Muscle of back (tissue), 13 donors: ENCODE measurements at places on chromosomes 12 and 14.
A peak's percentile ranks its signal among the peaks of the same experiment; 100 is the strongest.

- no peak for DNase-seq
Observed at GRCh38 chr14:90424075-90424474, 27.2 kb downstream of the CALM1 start.

GRCh38 chr12:64476844-64477243 is 24.9 kb downstream of the TBK1 start:
- DNase-seq: no peak

- DNase-seq: no peak
Observed at GRCh38 chr12:85489194-85489593, 209.2 kb downstream of the ALX1 start.

DNA sequence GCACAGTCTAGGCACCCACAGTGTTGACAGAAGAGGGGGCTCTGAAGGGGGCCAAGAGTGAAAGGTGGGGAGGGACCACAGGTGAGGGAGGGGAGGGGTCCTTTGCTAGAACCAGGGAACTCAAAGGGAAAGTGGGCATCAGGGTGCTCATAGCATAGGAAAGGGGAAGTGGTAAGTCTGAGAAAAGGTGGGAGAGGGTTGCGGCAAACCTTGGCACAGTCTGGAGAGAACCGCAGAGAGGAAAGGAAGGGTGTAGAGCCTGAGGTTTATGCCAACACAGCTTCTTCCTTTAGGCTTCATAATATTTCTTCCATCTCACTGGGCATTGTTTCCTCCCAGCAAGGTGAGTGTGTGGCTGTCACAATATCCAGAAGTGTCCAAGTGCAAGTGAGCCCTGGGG is 11.5 kb upstream of the PLEK2 start:
- DNase-seq: no peak

- DNase-seq: no peak
Observed at GRCh38 chr14:59217011-59217410, 28.5 kb downstream of the DAAM1 start.

DNA sequence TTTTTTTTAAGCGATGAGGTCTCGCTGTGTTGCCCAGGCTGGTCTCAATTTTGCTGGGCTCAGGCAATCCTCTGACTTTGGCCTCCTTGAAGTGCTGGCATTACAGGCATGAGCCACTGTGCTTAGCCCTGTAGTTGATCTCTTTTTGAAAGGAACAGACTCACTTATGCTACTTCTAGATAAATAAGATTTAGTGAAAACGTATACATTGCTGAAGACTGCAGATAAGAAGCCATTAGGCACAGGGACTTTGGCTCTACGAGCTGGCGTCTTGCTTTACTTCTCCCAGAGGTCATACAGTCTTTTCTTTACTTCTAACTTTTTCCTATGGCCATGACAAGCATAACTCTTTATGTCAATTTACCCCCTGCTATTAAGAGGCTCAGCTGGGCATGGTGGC is 9.4 kb downstream of the PTGR2 start:
- no peak for DNase-seq

DNA sequence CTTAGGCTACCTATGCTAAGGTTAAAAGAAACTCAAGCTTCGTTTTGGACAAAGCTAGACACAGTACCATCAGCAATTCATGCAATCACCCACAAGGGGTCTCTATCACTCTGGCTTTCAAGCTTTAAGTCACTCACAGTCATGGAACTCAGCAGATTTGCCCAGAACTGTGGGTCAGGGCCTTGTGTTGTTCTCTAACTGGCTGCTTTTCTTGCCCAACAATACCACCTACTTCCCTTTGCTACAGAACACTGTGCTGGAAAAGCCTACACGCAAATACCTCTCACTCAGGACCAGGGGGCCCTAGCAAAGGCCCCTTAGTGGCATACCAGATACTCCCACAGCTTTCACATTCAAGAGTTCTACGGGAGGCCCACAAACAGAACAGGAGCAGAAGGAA is 9.1 kb downstream of the NEMP1 start:
- peak; percentile 78 for DNase-seq

- DNase-seq: no peak
Observed at GRCh38 chr14:87838931-87839330, 154.1 kb downstream of the GALC start.

DNA sequence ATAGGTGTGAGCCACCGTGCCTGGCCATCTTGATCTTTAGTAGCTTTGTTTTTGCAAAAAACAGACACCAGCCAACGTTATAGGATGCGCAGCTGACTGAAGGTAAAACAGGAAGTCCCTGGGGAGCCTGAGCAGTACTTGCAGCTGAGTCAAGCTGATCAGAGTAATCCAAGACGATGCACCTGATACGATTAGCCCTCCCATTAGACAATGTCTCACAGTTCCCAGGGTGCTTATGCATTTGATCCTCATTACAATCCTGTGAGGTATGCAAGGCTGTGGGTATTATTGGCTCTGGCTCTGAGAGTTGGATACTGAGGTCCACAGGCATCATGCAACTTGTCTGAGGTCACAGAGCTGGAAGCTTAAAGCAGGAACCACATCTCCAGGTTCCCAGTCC is 8.1 kb downstream of the KRT18 start:
- no peak for DNase-seq

GRCh38 chr12:98256830-98257229 is 258.6 kb upstream of the TMPO start:
- no peak for DNase-seq

GRCh38 chr12:95820096-95820703 is 29.6 kb upstream of the NTN4 start:
- no peak for DNase-seq

DNA sequence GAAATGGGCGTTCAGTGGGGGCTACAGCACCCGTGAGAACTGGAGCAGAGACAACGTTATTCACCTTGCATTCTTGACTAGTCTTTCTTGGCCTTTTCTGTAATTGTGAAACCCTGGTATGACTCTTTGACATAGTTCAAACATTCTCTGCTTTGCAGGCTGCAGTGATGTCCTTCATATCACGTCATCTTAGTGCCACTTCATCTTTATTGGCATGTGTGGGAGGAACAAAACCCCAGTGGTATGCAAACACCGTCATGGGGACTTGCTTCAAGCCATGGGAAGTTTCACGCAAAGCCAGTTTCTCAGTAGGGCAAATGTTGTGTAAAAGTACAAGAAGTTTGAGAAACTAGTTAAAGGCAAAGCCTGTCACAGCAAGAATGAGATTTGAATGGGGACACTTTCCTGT is 20.2 kb upstream of the DUSP16 start:
- DNase-seq: no peak

GRCh38 chr12:32739279-32739678 is 16.4 kb downstream of the YARS2 start:
- DNase-seq: no peak

DNA sequence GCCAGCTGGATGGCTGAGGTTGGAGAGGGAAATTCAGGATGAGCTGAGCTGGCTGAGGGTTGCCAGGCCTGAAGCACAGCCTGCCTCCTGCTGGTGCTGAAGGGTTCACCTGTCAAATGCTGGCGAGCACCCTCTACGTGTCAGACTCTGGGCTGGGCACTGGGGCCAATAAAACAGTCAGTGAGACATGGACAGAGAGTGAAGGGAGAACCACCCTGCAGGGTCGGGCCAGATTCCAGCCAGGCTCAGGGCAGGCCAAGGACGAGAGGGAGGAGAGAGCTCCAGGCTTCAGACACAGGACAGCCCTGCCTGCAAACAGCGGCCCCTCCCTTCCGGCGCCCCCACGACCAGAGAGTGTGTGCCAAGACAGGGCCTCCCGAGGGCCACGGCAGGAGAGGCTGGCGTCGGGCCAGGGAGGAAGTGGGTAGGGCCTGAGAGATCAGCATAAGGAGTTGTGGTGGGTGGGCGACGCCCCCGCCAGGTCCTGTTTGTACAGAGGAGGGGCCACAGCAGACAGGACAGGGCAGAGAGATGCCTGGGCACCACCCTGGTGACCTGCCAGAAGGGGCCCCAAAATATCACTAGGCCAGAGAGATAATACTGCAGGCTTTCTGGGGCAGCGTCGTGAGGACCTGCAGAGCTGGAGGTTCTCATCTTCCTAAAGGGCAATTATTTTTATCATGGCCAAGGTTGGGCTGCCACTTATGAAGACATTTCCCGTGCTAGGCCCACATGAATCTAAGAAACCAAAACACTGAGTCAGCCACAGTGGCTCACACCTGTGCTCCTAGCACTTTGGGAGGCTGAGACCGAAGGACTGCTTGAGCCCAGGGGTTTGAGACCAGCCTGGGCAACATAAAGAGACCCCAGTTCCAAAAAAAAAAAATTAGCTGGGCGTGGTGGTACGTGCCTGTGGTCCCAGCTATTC is 73.1 kb upstream of the GPR68 start:
- DNase-seq: no peak

- DNase-seq: no peak
Observed at GRCh38 chr14:77808250-77808649, 8.3 kb downstream of the ADCK1 start.

DNA sequence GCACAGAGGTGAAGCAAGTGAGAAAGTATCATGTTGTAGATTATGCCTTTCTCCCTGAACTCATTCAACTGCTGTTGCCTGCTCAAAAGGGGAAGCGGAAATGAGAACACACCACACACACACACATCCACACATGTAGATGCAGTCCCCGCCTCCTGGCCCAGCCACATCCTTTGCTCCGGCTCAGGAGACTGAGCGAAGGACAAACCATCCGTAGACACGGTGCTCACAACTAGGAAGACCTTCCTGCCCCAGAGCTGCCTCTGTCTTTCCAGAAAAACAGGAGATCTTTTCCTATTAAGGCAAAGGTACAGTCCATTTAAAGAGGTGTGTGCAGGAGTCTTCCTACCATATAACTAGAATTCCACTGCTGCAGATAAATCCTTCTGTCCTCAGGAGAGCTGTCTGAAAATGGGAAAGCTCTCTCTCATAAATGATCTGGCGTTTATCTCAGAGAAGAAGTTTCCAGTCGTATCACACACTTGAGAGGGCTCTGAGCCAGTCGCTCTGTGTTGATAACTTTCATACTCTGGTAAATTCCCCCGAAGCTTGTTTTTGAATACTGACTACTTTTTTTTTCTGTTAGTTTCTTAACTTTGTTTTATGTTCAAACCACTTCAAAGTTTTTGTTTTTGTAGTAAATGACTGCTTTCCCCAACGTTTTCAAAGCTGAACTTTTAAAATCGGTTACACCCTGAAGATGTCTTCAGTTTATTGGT is at the start of gene TESPA1:
Gene TESPA1 (minus strand): TSS at position 105 of the 719 bp plus-strand sequence. CDS start 10,200 bp downstream, outside the sequence.
- peak; percentile 76 for DNase-seq

- peak; percentile 90 for DNase-seq
Observed at GRCh38 chr12:57089271-57090245, 644 bp downstream of the NAB2 start.

DNA sequence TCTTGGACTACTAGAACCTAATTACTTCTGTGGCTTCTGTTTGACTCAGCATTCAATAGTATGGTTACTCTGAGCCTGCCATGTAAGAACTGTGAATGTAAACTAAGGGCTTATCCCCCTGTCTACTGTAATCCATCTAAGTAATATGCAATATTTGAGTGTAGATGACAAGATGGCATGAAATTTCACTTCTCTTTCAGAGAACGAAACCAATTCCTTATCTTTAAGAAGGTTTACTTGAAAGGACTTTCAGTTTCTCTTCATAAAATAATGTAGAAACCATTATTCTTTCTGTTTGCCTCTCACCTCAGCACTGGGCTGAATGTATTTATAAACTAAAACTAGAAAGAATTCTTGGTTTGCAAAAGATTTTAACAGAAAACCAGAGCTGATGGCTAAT is 60.4 kb upstream of the ARID2 start:
- no peak for DNase-seq

DNA sequence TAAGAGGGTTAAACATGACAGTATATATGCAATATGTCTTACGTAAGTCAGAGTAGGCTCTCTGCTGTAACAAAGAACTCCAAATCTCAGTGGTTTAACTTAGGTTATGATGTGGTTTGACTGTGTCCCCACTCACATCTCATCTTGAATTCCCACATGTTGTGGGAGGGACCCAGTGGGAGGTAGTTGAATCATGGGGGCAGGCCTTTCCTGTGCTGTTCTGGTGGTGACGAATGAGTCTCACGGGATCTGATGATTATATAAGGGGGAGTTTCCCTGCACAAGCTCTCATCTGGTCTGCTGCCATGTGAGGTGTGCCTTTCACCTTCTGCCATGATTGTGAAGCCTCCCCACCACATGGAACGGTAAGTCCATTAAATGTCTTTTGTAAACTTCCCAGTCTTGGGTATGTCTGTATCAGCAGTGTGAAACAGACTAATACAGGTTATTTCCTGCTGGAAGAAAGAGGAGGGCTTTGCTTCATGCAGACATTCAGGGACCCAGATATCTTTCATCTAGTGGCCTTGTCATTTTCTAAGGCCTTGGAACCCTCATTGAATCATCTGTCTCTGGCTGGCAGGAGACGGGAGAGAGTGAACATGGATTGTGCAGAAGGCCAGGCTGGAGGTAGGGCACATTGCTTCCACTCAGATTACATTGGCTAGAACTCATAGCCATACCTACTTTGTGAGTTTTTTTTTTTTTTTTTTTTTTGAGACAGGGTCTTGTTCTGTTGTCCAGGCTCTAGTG is 96.1 kb downstream of the CRADD start:
- DNase-seq: no peak

DNA sequence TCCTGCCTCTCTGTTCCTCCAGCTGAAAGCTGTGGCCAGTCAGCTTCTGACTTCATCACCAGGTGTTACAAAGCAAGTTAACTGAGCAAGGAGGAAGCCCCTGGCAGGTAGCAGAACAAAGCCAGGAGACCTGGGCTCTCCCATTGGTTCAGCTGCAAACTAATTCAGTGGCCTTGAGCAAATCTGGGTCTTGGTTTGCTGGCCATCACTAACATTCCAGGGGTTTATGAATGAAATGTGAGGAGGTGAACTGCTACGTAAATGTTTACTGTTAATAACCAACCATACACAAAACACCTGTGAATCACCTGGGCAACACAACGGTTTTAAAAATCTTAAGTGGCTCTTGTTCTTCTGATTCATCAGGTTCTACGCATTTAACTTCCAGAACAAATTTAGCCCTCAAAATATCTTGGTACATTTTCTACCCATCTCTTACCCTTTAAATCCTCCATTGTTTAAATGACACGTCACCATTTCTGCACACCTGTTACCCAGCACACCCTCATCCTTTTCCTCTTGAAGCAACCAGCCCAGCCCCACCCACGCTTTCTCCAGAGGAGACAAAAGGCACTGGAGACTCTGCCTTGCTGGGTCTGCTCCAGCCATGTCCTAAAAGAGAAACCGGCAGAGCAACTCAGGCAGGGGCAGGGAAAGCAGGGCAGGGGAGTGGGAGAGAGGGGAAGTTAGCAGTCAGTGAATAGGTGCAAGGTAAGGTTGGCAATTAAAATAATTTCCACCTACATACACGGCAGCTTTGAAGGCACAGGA is 49.3 kb upstream of the TSPAN11 start:
- DNase-seq: no peak

GRCh38 chr12:34356233-34356987 is 334.1 kb downstream of the ALG10 start:
- no peak for DNase-seq
